ENCODE measurements at places on chromosomes 6 and 20. TPM values are rescaled to one million over a fixed set of nuclear protein-coding genes. Genes with fewer than 3 reads are reported as not detected.

DNA sequence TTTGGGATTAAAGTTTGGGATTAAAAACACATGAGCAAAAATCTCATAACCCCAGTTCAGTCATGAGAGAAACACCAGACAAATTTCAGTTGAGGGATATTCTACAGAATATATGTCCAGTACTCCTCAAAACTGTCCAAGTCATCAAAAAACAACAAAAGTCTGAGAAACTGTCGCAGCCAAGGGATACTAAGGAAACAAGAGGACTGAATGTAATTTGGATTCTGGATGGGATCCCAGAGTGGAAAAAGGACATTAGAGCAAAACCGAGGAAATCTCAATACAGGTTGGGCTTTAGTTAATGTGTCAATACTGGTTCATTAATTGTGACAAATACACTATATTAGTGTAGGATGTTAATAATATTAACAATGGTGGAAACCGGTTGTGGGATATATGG lies 219.3 kb downstream of the BCKDHB start:
- DNase-seq, result no peak

GRCh38 chr6:44727651-44728630 lies 340.4 kb downstream of the CDC5L start:
- no peak for DNase-seq

DNA sequence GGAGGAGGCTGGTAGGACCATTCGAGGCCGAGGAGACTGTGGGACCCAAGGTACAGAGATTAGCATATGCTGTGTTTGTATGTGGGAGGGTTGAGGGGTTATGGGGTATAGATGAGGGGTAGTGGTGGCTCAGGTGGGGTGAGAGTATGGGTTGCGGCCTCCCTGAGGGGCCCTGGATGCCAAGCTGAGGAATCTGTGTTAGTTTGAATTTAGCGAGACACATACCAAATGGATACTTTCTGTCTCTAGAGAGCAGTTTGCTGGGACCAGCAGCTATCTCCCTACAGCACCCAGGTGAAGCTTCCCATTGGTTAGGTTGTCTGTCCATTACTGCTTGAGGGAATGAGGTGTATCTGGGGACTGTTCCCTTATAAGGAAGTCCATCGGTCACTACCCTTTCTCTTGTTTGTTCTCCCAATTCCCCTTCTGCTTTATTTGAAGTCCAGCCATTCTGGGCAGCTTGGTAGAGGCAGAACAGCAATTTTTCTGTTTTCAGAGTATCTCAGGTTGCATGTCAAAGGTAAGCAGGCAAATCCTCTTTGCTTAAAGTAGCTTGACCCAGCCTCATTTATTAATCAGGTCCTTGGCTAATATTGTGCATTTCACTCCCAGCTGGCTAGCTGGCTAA lies 15.2 kb downstream of the CHMP4B start:
- no peak for DNase-seq

DNA sequence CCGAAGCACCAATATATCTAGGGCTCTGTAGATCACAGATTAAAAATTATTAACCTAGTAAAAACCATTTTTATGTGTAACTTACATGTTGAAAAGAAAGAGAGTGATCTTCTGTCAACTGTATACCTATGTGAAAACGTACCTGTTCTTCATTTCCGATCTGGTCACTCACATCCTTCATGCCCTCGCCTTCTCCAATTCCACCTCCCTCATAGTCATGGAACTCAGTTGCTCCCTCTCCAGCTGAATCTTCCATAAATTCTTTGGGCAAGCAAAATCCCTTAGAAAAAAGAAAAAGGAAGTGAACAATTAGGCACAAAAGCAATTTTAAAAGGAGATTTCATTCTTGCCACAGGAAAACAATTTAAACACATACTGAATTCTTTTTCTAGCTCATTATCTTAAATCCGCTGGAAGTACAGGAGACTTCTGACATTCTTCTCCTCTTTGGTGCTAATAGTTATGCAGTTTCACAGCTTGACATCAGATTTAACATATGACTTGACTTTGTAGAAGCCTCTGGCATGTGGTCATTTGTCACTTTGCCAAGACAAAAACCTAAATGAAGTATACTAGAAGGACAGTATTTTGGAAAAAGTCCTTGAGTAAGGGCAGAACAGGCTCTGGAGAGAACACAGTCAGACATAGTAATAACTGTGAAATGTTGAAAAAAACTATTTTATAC lies 29.5 kb upstream of the LYRM2 start:
- DNase-seq, result no peak

DNA sequence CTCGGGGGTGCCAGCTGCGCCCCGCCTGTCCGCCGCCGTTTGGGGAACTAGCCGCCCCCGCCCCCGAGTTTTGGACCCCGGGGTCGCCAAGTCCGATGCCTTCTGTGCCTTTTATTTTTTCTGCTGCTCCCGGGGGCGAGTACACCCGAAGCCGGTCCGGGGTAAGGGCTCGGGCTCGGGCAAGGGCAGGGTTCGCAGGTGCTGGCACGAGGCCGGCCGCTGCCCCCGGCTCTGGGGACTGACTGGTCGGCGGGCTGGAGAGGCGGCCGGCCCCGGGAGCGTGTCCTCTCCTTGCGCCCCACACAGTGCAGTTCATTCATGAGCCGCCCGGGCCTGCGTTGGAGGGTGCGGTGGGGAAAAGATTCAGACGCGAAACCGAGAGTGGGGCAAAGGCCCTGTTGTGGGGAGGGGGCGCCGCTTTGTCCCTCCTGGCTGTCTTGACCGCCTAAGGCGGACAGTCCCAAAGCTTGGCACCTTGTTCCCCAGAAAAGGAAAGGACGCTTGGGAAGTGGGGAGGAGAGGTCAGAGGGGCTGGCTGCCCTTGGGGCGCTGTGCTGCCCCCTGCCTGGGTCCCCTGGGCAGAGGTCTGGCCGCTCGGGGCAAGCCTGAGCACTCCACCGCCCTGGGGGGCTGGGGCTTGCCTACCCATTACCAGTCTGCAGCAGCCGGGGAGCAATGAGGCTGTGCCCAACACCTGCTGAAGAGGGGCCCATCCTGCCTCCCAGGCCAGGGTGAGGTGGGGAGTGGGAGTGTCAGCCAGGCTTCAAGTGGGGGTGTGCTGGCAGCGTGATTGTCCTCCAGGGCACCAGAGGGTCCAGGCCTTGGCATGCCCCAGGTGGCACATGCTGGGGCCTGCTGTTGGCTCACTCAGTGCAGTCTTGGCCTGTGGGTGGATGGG lies 915 bp downstream of the TMEM63B start:
- no peak for DNase-seq

GRCh38 chr6:33427585-33428223 lies 7.8 kb downstream of the SYNGAP1 start:
- peak; percentile 78 for DNase-seq

Gene ENPP4
- 10.9 TPM for total RNA-seq

Gene RSPO4
- 0.38 TPM for total RNA-seq

Data from CD4-positive, alpha-beta memory T cell (primary cell).